IPS DF 6.9 (cell line): ENCODE measurements at places on chromosomes 2 and 18.

DNA sequence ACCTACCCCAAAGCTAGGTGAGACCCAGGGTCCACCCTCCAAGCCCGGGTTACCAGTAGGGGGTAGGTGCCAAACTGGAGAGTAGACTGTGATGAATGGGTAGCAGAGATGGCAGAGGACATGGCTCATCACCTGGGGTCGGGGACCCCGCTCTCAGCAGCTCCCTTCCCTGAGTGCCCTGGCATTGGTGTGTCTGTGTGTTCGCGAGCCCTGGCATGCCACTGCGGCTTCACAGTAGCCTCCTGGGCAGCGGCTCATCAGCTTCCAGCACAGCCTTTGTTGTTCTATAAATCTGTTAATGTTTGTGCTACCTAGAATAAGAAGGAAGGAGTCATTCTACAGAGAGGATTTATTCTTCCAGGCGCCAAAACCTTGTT, 62.6 kb upstream of the ALPP start:
- no peak for DNase-seq

GRCh38 chr2:189297446-189297845, 117.9 kb upstream of the COL5A2 start:
- no peak for DNase-seq

DNA sequence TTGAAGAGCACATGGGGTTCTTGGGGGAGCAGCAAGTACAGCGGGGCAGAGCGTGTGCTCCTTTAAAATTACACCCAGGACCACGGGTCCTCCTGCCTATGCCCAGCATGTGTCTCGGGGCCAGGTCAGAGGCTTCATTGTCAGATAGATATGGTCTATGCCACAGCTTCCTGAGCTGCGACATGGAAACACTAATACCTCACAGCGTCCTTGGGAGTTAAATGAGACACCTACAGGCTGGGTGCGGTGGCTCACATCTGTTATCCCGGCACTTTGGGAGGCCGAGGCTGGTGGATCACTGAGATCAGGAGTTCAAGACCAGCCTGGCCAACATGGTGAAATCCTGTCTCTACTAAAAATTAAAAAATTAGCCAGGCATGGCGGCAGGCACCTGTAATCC, 110.8 kb upstream of the ATL2 start:
- DNase-seq, result no peak

DNA sequence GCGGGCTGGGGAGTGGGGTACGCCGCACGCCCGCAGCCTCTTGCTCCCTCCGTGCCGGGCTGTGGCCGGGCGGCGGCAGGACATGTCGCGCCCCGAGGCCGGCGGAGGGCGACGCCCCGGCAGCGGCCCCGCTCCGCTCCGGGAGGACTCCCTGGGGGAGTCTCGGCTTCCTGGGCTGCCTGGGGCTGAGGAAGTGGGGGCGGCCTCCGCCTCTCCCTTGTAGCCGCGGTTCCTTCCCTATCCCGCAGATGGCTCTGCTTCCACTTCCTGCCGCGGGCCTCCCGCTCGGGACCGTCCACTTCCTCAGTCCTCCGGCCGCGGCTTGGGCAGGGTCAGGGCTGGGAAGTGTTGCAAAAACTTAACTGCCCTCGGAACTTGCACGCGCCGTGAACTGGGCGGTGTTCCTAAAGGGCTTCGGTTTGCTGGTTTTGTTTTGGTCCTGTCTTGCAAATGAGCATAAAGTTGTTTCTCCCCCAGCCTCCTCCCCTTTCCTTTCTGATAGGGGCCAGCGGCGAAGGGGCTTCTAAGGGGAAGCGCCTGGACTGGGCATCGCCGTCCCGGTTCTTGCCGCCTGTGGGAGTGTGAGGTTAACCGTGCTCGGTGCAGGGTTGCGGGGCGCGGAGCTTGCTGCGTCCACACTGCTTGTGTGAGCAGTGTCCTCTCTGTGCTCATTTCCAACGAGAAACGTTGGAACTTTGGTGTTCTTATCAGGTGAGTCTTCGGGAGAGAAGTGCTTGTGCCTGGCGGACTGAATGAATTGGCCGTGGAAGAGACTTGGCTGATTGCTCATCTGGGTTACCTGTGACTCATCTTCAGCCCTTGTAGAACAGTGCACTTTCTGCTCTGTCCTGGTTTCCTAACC, 600 bp downstream of the RALB start:
- no peak for DNase-seq

- DNase-seq, result no peak
Measured at GRCh38 chr18:12060182-12060870, 33.3 kb upstream of the ANKRD62 start.

GRCh38 chr2:159265171-159265576, 21.3 kb downstream of the WDSUB1 start:
- no peak for DNase-seq

GRCh38 chr2:176093145-176093897, 800 bp downstream of the HOXD13 start:
- DNase-seq, result no peak

DNA sequence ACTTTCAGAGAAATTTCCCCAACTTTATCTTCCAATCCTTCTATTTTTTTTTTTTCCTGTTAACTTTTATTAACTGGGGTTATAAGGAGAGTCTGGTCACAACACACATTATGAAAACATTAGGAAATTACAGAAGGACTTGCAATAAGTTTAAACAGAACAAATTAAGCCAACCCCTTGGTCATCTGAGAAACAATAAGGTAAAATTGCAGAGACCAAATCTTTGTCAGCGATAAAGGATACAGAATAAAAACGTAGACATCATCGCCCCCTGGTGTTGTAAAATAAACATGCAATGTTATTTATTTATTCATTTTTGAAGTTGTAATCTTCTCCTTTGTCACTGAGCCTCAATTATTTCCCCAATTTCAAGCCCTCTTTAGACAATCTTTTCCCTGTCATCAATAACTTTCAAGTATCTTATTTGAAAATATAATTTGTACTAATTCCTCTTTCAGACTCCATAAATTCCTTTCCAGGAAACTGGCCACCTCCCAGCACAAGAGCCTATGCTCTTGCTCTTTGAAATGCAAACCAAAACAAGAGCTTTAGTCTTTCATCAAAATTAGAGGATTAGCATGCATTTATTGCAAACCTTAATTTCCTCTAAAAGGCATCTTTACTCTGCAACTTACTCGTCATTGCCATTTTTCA, 19.5 kb downstream of the G6PC2 start:
- no peak for DNase-seq

- no peak for DNase-seq
Measured at GRCh38 chr2:85234868-85235267, 92.9 kb downstream of the TGOLN2 start.

DNA sequence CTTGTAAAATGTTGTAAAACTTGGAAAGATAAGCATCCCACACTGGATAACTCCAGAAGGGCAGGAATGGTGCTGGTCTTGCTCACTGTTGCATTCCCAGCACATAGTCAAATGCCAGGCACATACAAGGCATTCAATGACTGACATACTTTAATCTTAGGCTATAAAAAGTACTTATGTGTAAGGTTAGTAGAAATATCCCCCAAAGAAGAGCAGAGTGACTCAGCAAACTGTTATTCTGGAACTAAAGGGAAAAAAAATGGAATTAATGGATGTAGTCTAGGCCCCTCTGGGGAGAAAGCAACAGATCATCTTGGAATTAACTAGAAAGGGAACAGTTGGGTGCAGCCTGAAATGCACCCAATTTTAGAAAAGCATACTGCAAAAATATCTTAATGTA, 9.0 kb downstream of the ZBTB14 start:
- DNase-seq, result no peak

GRCh38 chr18:59821983-59822382, 77.8 kb upstream of the PMAIP1 start:
- no peak for DNase-seq

- no peak for DNase-seq
Measured at GRCh38 chr18:58363767-58364540, 264.9 kb downstream of the ALPK2 start.

DNA sequence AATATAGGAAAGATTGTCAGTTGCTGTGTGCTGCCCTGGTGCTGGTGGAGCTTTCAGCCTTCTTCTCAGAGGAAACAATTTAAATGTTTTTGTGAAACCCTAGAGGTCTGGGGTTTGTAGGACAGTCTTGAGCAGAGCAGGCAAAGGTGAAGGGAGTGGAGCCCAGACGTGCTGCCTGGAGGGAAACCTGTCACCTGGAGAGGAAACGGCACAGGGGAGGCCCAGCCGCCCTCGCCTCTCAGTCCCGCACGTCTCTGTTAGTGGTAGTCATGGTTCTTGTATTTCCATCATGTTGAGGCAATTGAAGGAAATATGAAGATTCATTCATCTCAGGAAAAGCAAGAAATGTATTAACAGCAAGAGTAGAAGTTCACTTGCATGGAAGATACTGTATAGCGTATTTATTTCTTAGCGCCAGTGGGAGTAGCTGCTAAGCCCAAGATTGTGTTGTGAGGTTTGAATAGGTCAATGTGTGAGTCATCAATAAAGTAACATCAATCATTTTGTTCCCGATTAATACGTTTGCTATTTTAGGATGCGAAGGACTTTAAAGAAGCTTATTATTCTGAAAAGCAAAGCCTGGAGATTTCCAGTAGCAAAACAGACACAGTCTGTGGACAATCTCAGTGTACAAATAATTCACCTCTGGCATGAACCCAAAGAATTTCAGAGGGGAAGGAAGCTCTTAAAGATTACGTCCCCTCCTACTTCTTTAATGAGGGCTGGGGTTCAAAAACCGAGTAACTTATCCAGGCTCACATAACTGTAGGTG, 70.4 kb downstream of the LRRFIP1 start:
- no peak for DNase-seq

DNA sequence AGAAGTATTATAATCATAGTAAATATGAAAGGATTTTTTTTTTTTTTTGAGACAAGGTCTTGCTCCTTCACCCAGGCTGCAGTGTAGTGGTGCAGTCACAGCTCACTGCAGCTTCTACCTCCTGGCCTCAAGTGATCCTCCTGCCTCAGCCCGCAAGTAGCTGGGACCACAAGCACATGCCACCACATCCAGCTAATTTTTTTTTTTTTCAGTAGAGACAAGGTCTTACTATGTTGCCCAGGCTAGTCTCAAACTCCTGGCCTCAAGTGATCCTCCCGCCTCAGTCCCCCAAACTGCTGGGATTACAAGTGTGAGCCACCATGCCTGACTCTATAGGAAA, 301.6 kb upstream of the STON1 start:
- DNase-seq, result no peak

GRCh38 chr18:76376225-76376624, 118.8 kb downstream of the ZNF516 start:
- no peak for DNase-seq

DNA sequence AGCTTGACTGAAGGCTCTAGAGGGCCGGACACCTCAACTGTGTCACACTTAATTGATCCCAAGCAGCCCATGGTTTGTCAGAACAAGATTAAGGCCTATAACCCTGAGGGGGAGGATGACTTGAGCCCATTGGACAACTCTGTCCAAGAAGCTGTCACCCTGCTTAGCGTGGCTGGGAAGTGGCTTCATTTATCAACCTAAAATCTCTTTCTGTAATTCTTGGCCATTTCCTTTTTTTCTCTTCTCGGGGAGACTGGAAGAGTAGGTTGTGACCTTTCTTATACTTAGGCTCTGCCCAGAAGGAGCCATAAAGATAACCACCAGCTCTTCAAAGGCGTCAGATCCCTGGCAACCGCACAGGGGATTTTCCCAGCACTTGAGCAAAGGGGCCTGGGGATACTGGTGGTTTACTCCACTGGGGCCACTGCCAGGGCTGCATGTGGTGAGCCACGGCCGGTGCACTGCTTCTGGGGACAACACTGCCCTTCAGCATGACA, 265.5 kb downstream of the CYRIA start:
- DNase-seq, result no peak

GRCh38 chr2:233708942-233709341, 3.8 kb upstream of the UGT1A5 start:
- no peak for DNase-seq

DNA sequence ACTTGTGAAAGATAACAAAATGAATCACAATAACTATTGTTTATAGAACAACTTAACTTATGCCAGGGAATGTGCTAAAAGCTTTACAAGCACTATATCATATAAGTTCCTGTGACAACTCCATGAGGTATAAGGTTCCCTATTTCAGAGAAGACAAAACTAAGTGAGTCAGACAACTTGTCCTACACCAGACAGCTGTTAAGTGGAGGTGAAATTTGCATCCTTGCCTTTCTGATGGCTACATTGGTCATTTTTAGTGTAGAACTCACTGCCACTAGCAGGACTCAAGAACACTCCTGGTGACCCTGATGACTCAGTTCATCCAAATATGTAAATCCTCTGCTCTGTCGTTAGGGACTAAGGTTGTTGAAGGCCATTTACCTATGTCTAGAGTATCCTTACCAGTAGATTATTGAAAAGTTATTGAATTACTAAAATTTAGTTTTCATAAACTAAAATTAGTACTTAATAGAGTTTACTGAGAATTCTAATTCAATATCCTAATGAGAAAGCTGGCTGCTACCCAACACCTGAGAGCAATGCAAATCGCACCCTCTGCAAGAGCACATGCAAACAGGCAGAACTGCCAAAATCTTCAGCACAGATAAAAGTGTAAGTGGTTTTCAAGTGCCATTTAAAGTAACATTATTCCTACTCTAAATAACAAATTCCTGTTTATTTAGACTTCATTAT, 636.2 kb downstream of the NRXN1 start:
- no peak for DNase-seq

- DNase-seq, result no peak
Measured at GRCh38 chr2:240903191-240904060, 2.7 kb upstream of the CROCC2 start.

DNA sequence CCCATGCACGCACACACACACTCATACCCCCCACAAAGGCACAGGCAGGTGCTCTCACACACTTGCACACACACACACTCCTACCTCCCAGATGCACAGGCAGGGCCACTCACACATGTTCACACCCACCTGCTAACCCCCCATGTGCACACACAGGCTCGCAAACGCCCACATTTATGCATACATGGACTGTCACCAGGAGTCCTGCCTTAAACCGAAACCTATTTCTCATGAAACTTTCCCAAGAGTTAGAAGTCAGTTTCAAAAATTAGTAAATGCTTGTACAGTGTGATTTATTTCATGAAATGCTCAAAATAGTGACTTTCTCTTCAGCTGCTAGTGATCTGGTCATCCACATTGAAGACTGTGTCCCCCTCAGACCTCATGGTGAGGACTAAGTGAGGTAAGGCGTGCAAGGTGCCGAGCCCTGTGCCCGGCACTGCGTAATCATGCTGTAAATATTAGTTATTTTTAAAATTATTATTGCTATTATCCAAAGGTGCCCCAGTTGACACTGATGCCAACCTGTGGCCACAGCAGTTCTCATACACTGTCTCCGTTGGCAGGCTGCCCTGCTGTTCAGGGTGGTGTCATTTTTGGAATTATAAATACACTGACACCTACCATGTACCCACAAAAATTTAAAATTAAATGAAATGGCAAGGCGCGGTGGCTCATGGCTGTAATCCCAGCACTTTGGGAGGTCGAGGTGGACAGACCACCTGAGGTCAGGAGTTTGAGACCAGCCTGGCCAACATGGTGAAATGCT, 12.4 kb downstream of the CNNM4 start:
- DNase-seq, result no peak

DNA sequence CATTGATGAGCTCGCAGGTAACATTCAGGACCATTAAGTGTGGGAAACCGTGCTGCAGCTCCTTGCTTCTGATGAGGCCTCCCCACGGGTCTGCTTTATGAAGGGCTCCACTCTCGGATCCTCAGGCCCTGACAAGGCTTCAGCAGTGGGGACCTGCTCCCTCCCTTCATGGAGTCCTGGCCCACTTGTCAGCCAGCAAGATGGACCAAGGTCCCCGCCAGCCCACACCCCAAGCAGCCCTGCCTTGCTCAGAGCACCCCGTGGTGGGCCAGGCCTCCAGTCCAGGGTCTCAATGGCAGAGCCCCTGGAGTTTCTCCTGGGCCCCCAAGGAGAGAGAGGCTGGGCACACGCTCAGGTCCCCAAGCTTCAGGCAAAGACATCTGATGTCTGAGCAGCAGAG, 41.5 kb downstream of the CROCC2 start:
- no peak for DNase-seq
